ENCODE measurements at places on chromosomes 11 and 22.

- DNase-seq, result no peak
Measured at GRCh38 chr11:115927823-115928329, 423.7 kb upstream of the CADM1 start.

DNA sequence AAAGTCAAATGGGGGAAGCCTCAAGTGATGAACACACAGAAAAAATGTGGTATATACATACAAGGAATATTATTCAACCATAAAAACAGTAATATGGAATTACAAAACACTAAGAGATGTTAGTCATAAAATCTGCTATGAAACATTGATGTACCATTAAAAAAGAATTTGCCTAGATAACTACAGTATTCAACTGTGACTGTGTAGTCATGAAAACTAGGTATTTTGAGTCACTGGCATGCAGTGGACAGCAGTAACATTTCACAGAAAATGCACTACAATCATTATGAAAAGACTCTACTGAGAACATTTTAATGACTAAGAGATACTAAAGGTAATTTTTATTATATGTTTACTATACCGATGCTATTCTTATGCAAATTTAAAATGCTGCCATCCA, 11.7 kb downstream of the ZNF195 start:
- no peak for DNase-seq

DNA sequence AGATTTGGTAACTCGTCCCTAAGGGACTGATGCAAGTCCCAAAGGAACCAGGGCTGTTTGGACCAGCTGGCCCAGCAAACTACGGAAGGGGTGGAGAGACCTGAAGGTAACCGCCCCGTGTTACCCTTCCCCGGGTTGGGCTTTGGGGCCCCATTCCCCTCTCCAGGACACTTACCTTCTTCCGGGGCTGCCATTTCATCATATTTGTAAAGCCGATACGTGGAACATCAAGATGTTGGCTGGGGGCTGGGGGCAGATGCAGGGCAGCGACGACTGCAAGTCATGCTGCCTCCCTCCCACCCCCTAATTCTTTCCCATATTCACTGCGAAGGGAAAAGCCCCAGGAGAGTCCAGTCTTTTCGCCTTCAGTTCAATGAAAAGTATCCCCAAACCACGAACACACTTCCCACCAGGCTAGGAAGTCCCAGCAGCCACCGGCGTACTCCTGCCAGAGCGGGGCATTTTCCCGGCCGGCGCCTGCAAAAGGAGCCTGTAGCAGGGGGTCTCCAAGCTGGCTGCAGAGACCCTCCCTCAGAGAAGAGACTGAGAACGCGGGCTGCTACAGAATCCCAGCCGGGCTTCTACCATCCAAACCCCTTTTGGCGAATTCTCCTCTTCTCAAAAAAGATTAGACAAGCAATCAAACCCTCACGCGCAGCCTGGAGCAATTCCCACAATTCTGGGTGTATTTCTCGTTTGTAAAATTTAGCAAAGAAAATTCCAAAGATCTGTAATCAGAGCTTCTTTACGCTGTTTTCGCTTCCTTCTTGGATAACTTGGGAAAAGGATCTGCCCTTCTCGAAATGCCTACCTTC, 236.7 kb downstream of the TTC28 start:
- no peak for DNase-seq

GRCh38 chr22:43396934-43397457, 14.8 kb upstream of the MPPED1 start:
- DNase-seq, result no peak

DNA sequence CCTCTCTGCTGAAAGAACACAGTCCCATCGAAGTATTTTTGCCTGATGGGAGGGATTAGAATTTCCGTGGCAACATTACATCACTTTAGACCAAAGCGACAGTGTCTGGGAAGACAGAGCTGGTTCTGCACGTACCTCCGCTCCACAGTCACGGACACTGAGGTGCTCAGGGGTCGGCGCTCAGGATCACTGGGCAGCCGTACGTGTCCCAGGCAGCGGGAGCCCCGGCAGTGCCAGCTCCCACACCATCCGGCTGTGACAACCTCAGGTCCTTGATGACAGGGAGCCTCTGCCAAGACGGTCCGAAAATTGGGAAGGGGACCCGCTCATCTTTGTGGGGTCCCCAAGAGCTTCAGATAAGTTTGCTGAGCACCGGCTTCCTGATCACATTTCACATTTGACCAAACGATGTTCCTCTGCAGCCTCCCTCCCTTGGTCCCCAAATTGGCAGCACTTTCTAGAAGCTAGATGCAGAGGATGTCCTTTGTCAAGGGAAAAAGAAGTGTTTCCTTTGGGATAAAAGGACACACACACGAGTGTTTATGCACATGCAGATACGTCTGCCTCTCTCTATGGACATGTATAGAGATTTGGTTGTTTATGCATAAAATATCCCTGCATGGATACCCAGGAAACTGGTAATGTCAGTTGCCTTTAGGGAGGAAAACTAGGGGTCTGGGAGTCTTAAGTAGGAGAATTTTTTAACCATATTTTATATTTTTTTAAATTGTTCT, 61.6 kb upstream of the LINC01488 start:
- DNase-seq, result no peak

DNA sequence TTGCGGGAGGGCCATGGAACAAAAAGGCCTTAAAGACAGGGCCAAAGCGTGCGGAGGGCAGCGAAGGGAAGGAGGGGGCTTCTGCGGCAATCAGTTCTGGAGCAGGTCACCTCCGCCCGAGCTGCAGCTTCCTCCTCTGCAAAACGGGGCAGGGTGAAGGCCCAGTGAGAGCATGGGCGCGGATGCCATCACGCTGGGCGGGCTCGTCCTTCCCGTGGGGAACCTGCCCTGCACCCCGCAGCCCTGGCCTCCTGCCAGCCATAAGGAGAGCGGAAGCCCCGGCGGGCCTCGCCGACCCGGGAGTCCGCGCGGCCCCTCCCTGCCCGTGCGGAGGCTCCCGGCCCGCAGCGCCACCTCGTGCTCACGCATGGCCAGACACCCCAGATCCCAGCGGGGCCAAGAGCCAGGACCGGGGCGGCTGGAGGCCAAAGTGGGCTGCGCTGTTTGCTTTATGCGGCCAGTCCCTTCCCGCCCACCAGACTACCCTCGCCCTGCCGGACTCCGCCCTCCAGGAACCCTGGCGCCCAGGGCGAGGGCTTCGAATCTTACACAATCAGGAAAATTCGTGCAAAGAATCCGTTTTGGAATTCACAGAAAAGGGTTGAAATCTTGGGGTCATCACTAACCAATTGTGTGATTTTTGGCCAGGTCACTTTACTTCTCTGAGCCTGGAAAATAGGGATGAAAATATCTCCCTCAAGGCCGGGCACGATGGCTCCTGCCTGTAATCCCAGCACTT, 16.1 kb downstream of the TSKU start:
- DNase-seq, result no peak

- no peak for DNase-seq
Measured at GRCh38 chr11:133271206-133271605, 261.1 kb downstream of the OPCML start.

GRCh38 chr11:16902781-16903378, 111.3 kb downstream of the PLEKHA7 start:
- DNase-seq, result peak; percentile 34

- no peak for DNase-seq
Measured at GRCh38 chr22:29205594-29206371, at the start of gene EMID1. EMID1 (plus strand) TSS chr22:29205896; CDS start chr22:29206039, 143 bp downstream.

DNA sequence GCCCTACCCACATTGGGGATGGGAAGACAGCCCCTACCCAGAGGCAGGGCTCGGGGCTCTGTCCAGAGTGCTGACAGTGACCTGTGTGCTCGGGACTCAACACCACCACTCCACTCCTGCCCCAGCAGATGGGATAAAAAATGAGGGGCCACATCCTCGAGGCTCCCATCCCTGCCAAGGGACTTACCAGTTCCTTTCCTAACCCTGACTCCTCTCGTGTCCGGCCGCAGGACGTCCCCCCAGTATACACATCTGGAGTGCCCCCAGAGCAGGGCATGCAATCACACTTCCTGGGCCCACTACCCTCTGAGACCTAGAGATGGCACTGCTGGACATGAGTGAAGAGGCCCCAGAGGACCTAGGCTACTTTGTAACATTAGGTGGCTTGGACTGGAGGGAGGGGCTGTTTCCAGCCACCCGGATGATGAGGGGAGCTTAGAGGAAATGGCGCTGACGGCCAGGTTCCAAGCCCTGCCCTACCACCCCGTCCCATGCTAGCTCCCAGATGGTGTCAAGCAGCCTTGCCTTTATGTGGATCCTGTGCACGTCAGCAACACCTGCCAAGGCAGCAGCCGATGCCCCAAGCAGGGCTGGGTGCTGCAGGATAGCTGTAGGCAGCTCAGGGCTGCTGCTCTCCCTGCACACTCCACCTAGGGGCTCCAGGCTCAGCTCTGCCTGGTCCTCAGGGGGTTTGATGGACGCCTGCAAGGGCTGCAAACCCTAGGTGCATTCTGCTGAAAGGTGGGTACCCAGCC, 86.6 kb downstream of the DGCR2 start:
- no peak for DNase-seq

DNA sequence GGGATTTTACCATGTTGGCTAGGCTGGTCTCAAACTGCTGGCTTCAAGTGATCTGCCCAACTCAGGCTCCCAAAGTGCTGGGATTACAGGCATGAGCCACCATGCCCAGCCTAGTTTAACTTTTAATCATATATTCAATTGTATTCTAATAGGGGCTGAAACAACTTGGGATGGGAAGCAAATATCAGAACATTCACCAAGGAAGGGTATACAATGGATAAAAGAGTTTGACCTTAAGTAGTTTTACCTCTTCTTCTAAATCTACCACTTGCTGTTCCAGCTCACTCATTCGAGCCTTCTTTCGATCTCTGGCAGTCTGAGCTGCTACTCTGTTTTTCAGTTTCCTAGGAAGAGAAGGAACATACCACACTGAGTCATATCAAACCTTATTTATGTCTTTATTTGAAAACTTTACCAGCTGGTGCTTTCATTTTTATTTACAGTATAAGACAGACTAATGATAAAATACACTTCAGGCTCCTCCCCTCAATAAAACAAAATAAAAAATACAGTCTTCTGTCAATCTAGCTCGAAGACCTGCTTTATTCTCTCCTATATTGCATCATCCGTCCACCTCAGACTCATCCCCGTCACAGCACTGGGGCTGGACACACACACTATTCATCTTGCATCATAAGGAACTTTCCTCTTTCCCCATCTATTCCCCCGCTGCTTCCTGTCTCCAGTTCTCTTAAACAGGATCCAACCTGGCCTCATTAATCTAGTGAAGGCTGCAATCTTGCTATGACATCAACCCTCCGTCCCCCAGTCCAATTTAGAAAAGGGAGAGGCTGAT, 1.4 kb downstream of the XBP1 start:
- peak; percentile 47 for DNase-seq

GRCh38 chr11:130308886-130309285, 5.8 kb downstream of the ZBTB44 start:
- no peak for DNase-seq

GRCh38 chr22:41683616-41684015, 5.1 kb downstream of the SNU13 start:
- no peak for DNase-seq

DNA sequence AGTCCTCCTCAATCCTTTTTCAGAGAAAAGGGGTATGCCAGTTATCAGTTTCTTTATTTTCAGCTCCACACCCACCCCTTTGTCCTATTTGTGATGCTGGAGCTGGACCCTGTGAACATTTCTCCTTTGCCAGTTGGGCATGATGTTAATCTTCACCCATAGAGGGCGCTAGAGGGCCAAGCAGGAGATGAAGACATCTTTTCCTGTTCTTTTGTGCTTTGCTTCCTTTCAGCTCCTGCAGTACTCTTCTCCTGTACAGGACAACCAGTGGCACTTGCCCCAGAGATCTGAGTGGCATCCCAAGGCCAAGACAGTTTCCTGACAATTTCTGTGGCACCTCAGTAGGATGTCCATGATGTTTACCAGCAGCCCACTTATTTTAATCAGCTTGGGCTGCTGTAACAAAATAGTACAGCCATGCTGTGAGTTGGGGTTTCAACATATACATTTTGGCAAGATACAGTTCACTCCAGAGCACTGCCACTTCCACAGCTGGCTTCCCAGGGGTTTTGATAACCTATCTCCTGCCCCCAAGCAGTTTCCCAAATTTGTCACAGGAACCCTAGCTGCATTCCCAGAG, 4.6 kb downstream of the SAA2 start:
- DNase-seq, result peak; percentile 37

DNA sequence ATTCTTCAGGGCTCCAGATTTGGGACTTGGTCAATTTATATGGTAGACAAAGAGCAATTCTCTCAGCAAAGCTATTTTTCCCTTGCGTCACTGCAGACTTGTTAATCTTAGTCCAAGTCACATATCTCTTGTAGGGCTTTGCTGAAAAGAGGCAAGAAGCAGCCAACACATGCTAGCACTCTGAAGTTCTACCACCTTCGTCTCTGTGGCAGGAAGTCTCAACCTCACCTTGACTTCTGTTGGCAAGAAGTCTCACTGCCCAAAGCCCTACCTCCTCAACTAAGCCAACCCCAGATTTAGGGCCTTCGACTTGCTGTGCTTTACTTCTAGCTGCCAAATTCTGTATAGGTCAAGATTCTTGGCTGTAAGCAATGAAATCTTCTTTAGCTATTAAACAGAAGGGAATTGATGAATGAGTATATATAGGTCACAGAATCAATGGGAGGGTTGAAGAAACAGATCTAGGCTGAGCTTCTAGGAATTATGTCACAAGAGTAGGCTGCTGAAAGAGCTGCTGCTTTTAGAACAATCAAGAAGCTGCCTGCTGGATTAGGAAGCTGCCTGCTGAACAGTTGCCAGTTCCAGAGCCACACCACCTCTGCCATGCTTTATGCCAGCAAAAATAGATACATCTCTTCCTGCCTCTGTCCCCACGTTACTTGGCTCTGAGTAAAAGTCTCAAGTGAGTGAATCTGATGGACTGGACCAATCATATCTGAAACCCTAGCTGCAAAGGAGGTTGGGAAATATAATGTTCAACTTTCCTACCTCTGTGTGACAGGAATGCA, 17.6 kb upstream of the NCR3LG1 start:
- DNase-seq, result no peak

DNA sequence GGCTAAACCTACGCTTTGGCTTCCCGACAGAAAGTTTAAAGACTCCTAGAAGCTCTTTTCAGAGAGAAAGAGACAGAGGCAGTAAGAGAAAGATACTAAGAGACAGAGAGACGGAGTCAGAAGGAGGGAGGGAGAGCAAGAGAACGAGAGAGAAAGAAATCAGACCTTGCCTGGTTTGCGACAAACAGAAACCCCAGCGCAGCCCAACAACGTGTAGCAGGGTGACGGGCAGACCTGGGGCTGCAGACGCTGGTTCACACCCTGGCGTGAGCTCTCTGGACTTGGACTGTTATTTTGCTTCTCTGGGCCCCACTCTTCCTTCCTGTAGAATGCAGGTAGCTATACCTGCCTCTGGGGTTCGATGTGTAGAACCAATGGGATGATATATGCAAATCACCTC, 244.4 kb upstream of the SYN3 start:
- DNase-seq, result no peak

GRCh38 chr11:92894197-92894596, 75.3 kb upstream of the MTNR1B start:
- DNase-seq, result no peak

Data from glomerular endothelial cell (primary cell).